ENCODE measurements at places on chromosomes 2 and 18.

- DNase-seq = no peak
Measured at GRCh38 chr2:109124982-109125592, 3.9 kb upstream of the SH3RF3 start.

DNA sequence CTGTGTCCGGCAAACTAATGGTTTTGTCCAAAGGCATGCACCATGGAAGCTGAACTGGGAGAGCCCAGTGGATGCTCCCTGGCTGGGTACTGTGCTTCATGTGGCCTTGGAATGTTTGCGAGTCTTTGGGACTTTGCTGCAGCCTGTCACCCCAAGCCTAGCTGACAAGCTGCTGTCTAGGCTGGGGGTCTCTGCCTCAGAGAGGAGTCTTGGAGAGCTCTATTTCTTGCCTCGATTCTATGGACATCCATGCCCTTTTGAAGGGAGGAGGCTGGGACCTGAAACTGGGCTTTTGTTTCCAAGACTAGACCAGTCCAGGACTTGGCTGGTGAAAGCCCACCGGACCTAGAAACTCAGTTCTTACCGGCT, 1.7 kb downstream of the MARS2 start:
- DNase-seq = no peak

GRCh38 chr2:60710707-60711106, 45.4 kb upstream of the PAPOLG start:
- peak; percentile 4 for DNase-seq

- no peak for DNase-seq
Measured at GRCh38 chr2:113806217-113806913, 49.9 kb upstream of the SLC35F5 start.

DNA sequence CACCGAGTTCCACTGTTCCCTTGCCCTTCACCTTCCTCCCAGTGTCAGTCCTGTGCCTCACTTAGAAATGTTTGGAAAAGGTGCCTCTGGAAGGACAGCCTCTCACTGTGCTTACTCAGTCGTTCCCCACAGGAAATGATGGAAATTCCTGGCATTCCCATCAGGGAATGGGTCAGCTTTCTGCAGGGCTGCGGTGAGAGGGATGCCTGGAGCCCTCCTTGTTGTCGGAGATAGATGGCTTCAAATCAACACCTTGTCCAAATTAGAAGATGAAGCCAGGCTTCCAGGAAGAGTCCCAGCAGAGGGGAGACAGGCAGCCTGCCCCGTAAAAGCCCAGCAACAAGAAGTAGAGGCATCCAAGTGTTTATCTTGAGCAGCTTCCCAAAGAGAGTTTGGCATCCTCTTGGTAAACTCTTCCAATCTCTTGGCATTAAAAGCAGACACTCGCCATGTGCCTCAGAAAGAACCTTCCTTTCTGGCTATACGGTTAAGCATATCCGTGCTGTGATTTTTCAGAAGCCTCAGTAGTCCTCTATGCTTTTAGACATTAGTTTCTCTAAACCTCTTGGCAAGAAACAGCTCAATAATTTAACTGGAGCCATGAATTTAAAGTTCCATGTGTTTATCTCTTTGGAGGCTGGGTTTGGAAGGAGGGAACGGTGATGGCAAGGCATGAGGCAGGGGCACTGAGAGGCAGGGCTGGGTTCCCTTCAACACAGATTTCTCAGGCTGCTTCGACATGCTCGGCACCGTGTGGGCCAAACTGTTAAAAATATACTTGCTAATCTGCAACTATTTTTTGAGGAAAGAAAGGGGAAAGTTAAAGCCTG, 25.1 kb downstream of the COLEC12 start:
- peak; percentile 93 for DNase-seq

GRCh38 chr2:141639809-141640208, 491.0 kb downstream of the LRP1B start:
- no peak for DNase-seq

- DNase-seq = no peak
Measured at GRCh38 chr2:231752061-231752460, 29.0 kb downstream of the PDE6D start.

DNA sequence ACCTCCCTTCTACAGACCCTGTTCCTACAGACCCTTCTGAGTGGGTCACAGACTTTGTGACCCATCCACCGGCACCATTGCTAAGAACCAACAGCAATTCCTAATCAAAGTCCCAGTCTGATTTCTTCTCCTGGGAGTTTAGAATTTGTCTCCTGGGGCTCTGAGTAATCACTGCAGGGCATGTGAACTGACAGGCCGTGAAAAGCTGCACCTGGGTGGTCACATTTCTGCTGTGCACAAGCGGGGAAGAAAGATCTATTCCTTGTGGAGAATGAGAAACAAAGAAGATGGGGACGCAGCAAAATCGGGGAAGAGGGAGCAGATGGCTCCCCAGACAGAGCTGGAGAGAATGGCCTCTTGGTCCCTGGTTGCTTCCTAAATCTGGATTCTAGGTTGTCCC, 151.0 kb downstream of the ARL4C start:
- DNase-seq = no peak

DNA sequence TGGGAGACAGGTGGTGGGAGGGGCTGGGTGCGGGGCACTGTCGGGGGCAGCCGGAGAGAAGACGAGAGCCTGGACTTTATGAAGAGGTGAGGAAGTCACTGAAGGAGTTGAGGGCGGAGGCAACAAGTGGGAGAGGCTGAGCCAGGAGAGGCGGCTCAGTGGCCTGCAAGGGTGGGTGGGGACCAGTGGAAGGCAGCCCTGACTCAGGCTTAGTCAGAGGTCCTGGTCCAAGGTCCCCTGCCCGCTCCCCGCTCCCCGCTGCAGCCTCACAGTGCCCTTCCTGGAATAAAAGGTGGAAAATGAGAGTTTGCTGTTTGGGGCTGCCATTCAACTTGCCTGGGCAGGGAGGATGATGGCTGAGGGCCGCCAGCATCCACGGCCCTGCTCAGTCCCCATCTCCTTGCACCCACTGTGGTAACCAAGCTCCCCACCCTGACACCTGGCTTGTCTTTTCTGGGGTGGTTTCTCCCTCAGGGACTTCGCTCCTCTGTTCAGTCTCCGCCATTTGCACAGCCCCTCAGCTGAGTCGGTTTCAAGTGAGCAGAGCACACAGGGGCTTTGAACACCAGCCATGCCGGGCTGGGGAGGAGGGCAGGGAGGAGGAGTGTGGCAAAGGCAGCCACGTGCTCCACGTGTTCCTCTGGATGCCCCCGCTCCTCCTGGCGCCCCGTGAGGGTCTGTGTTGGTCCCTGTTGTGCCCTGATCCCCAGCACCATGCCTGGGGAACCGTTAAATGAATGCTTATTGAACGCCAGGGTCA, 13.7 kb upstream of the RALB start:
- peak; percentile 54 for DNase-seq

- DNase-seq = no peak
Measured at GRCh38 chr2:217010173-217010572, 150.3 kb upstream of the TNP1 start.

GRCh38 chr18:50307400-50307737, 19.9 kb upstream of the CXXC1 start:
- no peak for DNase-seq

GRCh38 chr2:199273042-199273511, 184.7 kb downstream of the SATB2 start:
- peak; percentile 65 for DNase-seq

- peak; percentile 14 for DNase-seq
Measured at GRCh38 chr2:217160103-217160743, 300.4 kb upstream of the TNP1 start.

- DNase-seq = no peak
Measured at GRCh38 chr2:74884866-74885265, 50.9 kb downstream of the HK2 start.

- DNase-seq = no peak
Measured at GRCh38 chr2:233831861-233832260, 22.5 kb downstream of the HJURP start.

- no peak for DNase-seq
Measured at GRCh38 chr2:16409006-16409390, 256.6 kb downstream of the CYRIA start.

DNA sequence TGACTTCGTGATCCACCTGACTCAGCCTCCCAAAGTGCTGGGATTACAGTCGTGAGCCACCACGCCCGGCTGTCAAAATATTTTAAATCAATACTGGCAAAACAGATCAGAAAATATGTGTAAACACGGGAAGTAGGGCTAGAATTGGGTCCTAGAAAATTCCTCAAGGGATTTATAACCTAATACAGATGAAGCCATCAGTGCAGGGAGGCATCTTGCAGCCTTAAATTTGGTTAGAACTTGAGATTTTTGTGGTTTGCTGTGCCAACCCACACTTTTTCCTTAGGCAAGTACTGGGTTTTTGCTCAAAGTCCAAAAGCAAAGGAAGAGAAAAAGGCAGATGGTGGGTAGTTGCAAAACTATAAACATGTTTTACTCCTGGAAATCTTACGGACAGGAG, 33.7 kb upstream of the NFE2L2 start:
- no peak for DNase-seq

GRCh38 chr2:96117701-96118588, 1.6 kb upstream of the ADRA2B start:
- DNase-seq = no peak

DNA sequence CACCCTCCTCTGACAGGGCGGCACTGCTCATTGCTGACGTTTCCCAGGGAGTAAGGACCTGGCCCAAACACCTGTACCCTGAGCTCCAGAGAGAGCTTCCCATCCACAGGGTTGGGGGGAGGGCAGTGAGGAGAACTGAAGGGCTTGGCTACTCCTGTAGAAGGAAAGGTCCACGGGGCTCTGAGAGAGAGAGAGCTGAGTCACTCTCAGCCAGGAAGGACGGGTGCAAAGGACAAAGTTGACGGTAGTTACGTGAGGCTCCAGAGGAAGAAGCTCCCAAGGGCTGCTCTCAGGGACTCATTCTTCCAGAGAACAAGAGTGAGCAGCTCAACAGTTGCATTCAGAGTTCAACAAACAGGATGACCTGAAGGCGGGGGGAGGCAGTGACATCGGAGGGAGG, 852.5 kb downstream of the GALR1 start:
- no peak for DNase-seq

GRCh38 chr18:45560870-45561269, 54.4 kb upstream of the SLC14A2 start:
- DNase-seq = no peak

DNA sequence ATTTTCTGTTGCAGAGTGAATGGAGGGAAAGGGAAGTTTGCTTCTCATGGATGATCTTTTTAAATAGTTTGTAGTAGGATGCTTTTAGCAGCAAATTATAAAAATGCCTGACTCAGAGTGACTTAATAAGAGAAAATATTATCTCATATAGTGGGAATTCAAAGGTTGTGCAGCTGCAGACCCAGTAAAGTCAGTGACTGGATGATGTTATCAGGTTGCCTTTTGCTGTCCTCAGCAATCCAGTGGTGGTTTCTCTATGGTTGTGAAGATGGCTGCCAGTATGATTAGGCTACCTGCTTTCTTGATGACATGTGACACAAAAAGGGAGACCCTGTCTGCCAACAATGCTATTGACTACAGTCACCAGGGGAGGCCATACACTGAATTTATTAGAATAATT, 184.8 kb downstream of the DIS3L2 start:
- DNase-seq = no peak

- DNase-seq = peak; percentile 48
Measured at GRCh38 chr18:3246635-3247239, 864 bp upstream of the MYL12A start.

GRCh38 chr2:68714866-68715265, 19.7 kb upstream of the ARHGAP25 start:
- no peak for DNase-seq

DNA sequence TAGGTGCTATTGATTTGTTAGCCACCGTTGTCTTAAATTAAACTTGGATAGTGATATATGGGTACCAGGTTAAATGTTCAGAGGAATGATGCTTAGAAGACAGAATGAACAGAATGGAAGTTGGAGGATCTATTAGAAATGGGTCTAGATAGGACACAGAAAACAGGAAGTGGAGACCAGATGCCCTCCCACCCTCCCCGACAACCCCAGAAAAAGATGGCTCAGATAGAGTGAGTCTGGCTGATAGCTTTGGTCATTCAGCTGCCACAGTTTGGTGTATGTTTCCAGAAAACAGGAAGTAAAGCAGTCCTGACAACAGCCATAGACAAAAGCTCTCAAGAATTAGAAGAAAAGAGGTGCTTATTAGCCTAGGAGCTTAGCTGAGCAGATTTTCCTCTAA, 71.5 kb upstream of the DSG1 start:
- no peak for DNase-seq
